ENCODE measurements at places on chromosomes 1 and 21.

GRCh38 chr1:3018576-3018975, 2.7 kb upstream of the ACTRT2 start:
- no peak for DNase-seq

DNA sequence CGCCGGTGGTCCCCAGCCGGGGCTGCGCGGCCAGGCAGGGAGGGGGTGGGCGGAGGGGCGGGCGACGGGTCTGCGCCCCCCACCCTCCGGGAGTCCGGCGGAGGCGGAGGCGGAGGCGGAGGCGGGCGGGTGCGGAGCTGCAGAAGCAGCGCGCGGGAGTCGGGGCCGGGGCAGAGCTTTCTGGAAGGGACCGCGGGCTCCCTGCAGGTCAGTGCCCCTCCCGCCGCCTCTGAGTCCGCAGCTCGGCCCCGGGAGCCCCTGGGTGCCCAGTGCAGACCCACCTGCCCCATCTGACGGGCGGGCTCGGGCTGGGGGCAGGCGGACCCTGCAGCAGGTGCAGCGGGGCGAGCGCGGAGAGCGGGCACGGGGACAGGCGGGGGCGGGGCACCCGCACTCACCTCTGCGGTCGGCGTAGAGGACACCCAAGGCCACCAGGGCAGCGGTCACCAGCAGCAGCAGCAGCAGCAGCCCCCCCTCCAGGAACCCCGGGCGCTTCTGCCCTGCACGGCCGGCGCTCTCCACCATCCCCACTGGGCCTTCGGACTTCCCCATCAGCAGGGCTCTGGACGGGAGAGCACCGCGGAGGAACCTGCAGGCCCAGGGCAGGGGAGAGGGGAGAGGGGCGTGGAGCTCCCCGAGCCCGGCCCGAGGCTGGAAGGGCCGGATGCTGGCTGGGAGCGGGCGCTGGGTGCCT, 3.7 kb downstream of the MMEL1 start:
- no peak for DNase-seq

DNA sequence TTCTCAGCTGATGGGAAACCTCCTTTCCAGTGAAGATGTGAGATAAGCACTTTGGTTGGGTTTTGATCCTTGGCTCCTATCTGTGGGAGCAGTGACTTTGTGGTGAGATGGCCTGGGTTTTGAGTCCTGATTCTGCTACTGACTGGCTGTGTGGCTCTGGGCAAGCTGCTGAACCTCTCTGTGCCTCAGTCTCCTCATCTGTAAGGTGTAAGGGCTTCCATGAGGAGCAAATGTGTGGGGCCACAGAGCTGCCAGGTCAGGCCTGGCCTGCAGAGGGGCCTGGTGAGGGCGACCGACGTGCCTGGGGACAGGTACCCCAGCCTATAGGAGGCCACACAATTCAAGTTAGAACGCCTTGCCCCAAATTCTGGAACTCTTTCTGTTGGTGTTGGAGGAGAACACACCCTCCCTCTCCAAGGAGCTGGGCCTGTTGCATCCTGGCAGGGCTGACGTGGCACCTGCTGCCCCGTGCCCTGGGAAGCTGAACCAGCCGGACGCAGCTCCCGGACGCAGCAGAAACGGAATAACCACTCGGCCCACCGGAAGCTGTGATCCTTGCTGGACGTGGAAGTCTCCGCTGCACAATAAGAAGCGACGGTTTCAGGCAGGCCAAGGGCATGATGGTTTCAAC, 62.7 kb downstream of the AGPAT3 start:
- no peak for DNase-seq

GRCh38 chr1:3673381-3674099, 21.2 kb downstream of the TP73 start:
- no peak for DNase-seq

GRCh38 chr1:69766431-69767180, 198.9 kb downstream of the LRRC7 start:
- DNase-seq, result no peak

GRCh38 chr21:33135925-33136324, 66.0 kb downstream of the OLIG1 start:
- DNase-seq, result no peak

GRCh38 chr1:112092656-112093371, 103.3 kb upstream of the KCND3 start:
- DNase-seq, result no peak

DNA sequence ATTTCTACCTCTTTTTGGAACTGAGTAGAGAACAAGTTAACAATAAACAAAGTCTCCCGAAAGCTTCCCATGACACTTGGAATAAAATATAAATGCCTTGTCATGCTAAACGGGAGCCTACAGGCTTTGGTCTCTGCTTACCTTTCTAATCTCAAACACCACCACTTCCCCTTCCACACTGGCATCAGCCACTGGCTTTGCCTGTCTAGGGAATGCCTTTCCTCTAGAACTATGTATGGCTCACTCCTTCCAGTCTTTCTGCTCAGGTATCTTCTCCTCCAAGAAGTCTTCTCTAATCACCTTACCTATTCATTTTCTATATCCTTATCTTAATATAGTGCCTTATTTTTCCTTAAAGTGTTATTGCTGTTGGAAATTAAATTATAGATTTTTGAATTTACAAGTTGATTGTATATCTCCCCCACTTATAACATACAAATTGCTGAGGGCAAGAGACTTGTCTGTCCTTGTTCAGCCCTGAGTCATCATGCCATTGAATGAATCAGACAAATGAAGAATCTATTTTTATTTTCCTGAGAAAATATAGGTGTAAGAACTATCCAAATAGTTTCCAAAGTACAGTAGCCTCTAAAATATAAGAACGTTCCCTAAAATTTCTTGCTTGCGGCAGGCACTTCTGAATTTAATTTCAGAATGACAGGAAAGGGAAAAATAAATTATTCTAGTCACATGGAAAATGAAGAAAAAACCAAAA, 119.2 kb downstream of the TM2D1 start:
- DNase-seq, result no peak

- no peak for DNase-seq
Measured at GRCh38 chr1:157106813-157107189, 7.2 kb upstream of the ETV3L start.

DNA sequence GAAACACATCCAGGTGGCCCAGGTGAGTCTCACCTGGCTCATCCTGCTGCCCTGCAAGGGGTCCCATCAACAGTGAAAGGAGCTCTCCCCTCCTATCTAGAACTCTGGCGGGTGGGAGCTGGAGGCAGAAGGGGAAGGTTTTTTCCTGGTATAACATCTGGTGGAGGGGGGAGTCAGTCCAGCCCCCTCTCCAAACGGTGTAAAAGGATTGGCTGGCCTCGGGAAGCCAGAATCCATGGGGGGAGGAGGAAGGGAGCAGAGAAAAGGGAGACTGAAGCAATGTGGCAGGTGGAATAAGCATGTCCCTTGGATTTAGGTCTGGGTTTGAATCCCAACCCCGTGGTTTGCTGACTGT, 1.2 kb upstream of the CAMK2N1 start:
- DNase-seq, result no peak
